ENCODE measurements at places on chromosomes 5 and 9.

DNA sequence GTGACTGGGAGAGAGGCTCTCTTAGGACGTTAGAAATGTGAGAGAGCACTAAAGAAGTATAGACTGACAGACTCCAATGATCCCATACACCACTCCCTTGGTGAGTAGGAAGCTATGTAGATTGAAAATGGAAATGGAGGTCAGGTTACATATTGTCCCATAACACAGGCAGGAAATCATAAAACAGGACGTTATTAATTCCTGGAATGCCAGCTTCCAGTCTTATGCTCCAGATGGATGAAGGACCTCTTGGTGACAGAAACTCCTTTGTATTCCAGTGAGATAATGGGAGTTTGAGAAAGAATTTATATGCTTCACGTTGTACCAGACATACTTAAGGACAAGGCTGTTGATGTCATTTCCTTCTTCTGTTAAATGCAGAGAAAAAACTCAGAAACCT, 338.2 kb upstream of the ITGA1 start:
- DNase-seq: peak; percentile 20

DNA sequence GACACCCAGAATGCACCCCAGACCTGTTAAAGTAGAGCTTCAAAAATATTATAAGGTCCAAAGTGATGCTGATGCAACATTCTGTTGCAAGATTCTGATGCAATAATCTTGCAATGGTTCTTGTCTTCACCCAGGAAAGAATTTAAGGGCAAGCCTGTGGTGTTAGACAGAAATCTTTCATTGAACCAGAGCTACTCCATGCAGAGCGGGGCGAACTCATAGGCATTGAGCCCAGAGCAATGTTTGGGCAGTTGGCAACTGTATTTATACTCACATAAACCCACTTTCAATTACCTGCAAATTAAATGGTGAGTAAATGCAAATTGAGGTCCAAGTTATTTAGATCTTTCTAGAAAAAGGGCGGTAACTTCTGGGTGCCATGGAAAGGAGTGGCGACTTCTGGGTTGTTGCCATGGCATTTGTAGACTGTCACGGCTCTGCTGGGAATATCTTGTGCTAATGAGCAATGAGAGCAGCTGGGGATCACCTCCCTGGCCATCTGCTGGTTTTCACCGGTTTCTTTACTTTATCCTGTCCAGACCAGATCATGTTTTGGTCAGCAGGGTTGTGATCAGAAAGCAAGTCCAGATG, 163.4 kb downstream of the ICE1 start:
- DNase-seq: no peak

DNA sequence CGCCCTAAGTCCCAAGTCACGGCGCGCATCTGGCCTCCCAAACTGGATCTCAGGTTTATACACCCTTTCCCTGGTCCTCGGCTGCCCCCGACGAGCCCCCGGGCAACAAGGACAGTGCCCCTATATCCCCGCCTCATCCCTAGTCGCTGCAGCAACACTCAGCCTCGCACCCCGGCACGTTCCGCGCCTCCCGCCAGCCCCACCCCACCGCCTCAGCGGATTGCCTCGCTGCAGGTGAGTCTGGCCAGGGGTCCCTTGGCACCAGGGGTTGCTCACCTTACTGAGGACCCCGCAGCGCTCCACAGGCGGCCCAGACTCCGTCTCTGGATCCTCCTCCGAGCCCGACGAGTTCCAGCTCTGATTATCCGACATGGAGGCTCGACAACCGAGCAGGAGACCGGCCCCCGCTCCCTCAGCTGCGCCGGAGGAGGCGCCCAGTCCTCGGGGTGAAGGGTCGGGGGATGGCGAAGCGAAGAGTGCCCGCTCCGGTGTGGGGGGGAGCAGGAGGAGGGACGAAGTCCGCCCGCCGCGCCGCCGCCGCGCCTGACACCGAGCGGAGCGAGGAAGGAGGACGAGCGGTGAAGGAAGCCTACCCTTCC, 494 bp downstream of the CERT1 start:
- DNase-seq: no peak

- DNase-seq: peak; percentile 33
These were observed 332.8 kb upstream of the KLF9 start for GRCh38 chr9:70747261-70747718.

- DNase-seq: no peak
These were observed 69.8 kb downstream of the FAM78A start for GRCh38 chr9:131206495-131206894.

- no peak for DNase-seq
These were observed 27.4 kb downstream of the SRD5A1 start for GRCh38 chr5:6660688-6661087.

GRCh38 chr5:178364326-178364675, 131.7 kb upstream of the PHYKPL start:
- DNase-seq: no peak

- no peak for DNase-seq
These were observed 261.8 kb downstream of the MCTP1 start for GRCh38 chr5:95022967-95023695.

GRCh38 chr5:132012371-132013005, 1.0 kb upstream of the ACSL6 start:
- no peak for DNase-seq

DNA sequence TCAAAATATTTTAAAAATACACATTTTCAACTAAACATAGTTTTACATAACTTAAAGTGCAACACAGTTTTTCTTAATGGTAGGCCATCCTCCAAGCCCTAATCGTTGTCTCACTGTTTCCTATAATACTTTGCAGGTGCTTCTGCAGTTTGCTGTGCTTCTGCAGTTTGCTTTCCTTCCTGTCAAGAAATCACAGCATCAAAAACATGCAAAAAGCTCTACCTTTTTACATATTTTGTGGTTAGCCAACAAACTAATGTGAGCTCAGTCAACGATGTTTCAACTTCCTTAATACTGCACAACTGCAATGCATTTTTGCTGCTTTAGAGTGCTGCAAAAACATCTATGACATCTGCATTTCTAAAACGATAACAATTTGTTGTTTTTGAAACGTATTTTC, 25.2 kb downstream of the EMB start:
- DNase-seq: no peak

GRCh38 chr5:36152324-36153297, 700 bp downstream of the SKP2 start:
- no peak for DNase-seq

GRCh38 chr9:105855987-105856386, 161.6 kb downstream of the TMEM38B start:
- no peak for DNase-seq

GRCh38 chr5:66171349-66172344, 27.5 kb downstream of the SREK1 start:
- DNase-seq: no peak

- DNase-seq: no peak
These were observed 15.7 kb upstream of the FST start for GRCh38 chr5:53464722-53465121.

GRCh38 chr9:91145496-91145895, 216.2 kb downstream of the AUH start:
- DNase-seq: no peak

- DNase-seq: no peak
These were observed 233.0 kb downstream of the CD180 start for GRCh38 chr5:66963559-66963971.

DNA sequence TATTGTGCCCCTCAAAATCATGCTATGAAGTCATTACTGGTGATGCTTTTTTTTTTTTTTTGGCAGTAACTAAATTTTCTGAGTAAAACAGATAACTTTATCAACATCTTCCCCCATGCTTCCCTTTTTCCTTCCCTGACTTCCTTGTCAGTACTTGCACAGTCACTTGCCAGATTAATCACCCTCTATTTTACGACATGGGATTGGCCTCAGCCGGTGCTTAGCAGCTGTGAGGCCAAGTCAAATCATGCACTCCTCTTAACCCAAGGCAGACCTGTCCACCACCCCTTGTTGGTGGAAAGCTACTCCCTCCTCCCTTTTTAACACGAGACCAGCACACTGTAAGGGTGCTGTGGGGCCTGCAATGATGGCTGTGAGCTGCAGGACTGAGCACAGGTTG, 118.0 kb upstream of the OTULINL start:
- DNase-seq: peak; percentile 81

GRCh38 chr9:89661956-89662717, 57.3 kb downstream of the GADD45G start:
- DNase-seq: peak; percentile 99

DNA sequence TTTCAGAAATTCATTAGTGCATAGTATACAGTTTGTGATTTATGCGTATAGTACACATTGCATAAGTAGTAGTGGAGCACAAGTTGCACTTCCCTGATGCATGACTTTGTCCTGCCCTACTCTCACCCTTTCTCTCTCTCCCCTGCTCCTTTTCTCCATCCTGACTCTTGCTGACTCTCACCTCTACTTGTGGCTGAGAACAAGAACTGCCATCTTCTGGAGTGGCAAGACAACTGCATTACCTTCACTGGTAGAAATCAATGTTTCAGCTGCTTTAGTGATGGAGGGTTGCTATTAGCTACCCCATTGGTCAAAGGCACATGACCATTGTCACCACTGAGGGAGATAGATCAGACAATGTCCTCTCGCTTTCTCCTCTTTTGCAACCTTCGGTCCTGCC, 26.9 kb downstream of the SPEF2 start:
- no peak for DNase-seq

DNA sequence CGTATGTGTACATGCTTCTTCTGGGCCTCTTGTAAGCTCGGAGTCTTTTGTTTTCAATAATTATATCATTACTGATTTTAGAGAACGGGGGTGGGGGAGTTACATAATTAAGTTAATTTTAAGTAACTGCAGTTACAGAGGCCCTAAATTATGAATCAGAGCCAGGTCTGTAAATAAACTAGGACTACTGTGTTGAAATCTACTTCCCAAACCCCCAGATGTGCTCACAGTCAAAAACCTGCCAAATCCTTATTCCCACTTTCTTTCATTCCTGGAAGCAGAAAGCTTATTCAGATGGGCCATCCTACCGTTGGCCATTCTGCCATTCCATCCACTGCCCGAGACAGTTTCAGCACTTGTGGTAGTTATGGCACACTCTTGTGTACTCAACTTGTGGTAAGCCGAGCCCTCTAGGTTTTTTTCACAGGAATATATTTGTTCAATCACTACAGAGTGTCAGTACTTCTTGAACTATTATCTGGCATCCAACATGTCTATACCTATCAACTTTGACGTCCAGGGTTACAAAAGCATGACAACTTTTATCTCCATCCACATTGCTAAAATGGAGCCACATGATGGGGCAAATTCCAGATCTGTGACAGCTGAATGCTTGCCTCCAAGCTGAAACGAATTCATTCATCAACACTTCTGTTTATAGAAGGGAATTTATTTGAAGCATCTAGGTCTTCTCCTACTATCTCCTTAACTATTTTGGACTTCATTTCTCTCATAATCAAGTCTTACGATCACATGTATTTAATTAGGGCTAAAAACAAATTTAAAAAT, 37.8 kb downstream of the GLRX start:
- DNase-seq: no peak

- DNase-seq: peak; percentile 15
These were observed 6.1 kb downstream of the NOTCH1 start for GRCh38 chr9:136539427-136540421.

GRCh38 chr5:172833686-172834414, at the start of gene ERGIC1:
Gene ERGIC1 (plus strand): TSS chr5:172834251. CDS start chr5:172834414, 163 bp downstream.
- peak; percentile 5 for DNase-seq

DNA sequence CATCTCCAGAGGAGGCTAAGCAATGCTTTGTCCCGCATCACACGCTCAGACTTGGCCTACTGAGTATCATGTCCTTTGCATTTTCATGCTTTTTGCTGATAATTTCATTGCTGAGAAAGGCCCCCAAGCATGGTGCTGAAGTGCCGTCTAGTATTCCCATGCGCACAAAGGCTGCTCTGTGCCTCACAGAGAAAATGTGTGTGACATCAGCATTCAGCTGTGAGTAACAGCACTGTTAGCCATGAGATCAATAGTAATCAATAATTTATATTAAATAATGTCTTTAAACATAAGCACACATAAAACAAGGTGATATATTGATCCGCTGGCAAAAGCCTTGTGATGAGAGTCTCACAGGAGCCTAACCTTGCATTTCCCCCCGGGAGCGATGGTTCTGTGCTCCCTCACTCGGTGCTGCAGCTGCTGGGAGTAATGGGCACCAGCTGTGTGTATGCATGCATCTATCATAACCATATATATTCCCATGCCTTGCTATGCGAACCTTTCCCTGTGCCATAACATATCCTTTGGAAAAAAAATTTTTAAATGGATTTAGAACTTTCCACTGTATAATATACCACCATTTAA, 50.4 kb upstream of the RNF130 start:
- no peak for DNase-seq

All from DMS153 (cell line).